Gastroesophageal sphincter (tissue), 4 donors: ENCODE measurements at places on chromosomes 11 and 22. TPM values are rescaled to one million over a fixed set of nuclear protein-coding genes. Genes with fewer than 3 reads are reported as not detected.

GPR83 gene
- total RNA-seq: 0.27 TPM

PLAAT4 gene
- total RNA-seq: 37.8 TPM

RRP8 gene
- 27.7 TPM for total RNA-seq

APBB1 gene
- total RNA-seq: 149 TPM

FZD4 gene
- total RNA-seq: 33.3 TPM

SELENOM gene
- 1,536 TPM for total RNA-seq

OR51B5 gene
- not detected for total RNA-seq

DDTL gene
- 2.2 TPM for total RNA-seq

LMNTD2 gene
- total RNA-seq: 1.1 TPM

PARVG gene
- total RNA-seq: 18.2 TPM

NAT10 gene
- total RNA-seq: 19.9 TPM

CCDC116 gene
- total RNA-seq: 0.20 TPM

NEFH gene
- total RNA-seq: 1.3 TPM

DNA sequence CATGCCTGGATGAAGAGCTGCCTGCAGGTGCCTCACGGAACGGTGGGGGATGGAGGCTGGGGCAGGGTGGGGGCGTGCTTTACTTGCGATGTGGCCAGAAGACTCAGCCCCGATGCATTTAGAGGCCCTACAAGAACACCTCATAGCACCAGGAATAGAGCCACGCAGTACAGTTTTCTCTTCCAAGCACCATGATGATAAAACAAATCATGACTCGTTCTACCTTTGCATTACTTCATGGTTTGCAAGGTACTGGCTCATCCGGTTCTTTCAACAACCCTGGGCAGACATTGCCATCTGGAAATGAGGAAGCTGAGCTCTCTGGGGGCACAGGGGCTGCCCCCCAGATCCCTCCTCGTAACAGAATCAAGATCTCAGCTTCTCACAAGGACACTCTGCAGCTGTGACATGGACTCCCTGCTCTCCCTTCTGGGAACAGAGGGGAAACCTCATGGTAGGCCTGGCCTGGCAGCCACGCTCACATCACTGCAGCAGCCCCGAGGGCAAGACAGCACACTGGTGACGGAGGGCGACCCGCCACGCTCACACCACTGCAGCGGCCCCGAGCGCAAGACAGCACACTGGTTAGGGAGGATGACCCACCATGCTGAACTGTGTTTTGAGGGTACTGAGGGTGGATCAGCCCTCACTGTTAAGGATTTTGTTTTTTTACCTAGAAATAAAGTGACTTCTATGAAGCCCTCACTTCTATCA is 46.9 kb downstream of the PHF21B start:
- no peak for ATAC-seq

DNA sequence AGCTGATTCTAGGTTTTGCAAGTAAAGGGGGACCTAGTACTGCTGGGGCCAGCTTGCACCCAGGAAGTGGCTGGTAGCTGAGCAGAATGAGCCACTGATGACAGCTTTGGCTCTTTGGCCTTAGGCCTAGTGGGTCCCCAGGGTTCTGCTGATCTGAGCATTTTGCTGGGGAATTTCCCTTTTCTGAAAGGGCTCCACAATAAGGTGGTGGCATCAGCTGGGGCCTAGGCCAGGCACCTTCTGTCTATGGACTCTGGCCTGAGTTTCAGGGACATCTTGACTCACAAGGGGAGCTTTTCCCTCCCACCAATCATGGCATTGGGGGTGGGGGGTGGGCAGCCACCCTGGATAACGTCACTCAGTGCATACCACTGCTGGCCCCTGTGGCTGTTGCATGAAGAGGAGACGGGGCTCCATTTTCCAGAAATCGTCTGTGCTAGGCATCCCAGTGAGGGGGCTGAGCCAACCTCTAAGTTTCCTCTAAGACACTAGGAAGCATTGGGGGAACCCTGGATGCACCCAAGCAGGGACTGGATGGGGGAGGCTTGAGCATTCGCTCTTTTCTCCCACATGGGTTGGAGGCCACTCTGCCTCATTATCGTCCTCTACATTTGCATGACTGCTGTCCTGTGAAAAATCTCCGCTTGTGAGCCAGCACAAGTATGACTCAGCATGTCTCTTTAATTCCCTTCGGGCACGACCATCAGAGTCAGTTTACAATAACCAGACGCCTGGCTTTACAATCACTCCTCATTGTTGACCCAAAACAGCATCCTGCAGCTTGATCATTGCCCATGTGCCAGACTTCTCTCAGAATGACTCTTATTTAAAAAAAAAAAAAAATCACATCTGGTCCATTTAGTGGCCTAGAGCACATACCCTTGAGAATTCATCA is 145.0 kb upstream of the THY1 start:
- peak; percentile 43 for ATAC-seq

- peak; percentile 58 for ATAC-seq
Observed at GRCh38 chr22:37043828-37044538, 7.6 kb upstream of the KCTD17 start.

- ATAC-seq: no peak
Observed at GRCh38 chr11:85923455-85923854, 68.3 kb downstream of the CCDC83 start.

DNA sequence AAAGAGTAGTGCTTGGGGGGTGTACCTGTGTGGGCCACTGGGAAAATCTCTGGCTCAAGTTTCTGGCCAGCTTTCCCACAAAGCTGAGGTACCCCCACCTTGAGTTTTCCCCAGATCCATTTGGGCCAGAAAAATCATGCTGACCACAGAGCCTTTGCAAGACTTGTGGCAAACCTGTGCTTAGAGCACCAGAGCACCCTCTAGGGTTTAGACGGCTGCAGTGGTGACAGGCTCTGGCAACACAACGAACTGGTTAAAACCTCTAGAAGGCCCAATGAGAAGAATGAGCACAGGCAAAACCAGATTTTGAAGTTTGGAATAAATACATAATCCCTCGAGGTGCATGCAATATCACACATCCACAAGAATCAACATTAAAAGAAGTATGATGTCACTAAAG is 290.7 kb upstream of the FOLH1 start:
- ATAC-seq: no peak

GRCh38 chr11:8315954-8316353 is 52.3 kb upstream of the LMO1 start:
- no peak for ATAC-seq

DNA sequence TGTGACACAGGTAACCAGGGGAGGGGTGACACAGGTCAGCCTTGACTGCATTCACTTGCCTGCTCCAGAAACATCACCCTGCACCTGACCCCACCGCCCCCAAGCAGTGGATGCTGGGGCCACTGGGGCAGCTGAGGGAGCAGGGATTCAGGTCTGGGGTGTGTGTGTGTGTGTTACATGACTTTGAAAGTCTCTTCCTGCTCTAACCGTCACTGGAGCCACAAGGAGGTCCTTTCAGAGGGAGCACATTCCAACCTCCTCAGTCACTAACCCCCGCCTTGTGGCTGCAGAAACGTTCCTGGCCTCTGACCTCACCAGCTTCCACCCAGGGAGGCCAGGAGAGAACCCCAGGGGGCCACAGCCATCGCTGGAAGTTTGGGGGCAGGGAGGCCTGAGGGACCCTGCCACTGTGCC is 2.9 kb upstream of the FOSL1 start:
- ATAC-seq: no peak

GRCh38 chr22:35303029-35303624 is 3.4 kb downstream of the TOM1 start:
- ATAC-seq: no peak

DNA sequence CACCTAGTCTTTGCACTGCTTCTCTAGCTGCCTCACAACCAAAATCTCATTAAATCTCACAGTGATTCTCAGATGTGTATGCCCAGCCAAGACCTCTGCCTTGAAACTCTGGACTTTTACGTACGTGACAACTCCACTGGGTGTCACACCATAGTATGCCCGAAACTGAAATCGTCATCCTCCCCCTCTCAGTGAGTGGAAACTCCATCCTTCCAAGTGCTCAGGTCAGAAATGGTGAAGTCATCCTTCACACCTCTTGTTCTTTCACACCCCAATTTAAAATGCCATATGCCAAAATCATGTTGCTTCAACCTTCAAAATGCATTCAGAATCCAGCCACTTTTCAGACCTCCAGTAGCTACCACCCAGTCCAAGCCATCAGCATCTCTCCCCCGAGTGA is 42.5 kb downstream of the SFI1 start:
- no peak for ATAC-seq

- no peak for ATAC-seq
Observed at GRCh38 chr11:111967649-111968048, 30.5 kb downstream of the DIXDC1 start.
